ENCODE measurements at places on chromosomes 11 and 22. TPM values are rescaled to one million over a fixed set of nuclear protein-coding genes. Genes with fewer than 3 reads are reported as not detected.

DNA sequence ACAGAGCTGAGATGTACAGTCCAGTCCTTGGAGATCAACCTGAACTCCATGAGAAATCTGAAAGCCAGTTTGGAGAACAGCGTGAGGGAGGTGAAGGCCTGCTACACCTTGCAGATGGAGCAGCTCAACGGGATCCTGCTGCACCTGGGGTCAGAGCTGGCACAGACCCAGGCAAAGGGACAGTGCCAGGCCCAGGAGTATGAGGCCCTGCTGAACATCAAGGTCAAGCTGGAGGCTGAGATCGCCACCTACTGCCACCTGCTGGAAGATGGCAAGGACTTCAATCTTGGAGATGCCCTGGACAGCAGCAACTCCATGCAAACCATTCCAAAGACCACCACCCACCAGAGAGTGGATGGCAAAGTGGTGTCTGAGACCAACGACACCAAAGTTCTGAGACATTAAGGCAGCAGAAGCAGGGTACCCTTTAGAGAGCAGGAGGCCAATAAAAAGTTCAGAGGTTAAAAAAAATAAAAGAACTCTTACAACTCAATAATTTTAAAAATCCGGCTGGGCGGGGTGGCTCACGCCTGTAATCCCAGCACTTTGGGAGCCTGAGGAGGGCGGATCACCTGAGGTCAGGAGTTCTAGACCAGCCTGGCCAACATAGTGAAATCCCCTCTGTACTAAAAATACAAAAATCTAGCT is 69.9 kb upstream of the RTL6 start:
- peak; percentile 70 for DNase-seq

DNA sequence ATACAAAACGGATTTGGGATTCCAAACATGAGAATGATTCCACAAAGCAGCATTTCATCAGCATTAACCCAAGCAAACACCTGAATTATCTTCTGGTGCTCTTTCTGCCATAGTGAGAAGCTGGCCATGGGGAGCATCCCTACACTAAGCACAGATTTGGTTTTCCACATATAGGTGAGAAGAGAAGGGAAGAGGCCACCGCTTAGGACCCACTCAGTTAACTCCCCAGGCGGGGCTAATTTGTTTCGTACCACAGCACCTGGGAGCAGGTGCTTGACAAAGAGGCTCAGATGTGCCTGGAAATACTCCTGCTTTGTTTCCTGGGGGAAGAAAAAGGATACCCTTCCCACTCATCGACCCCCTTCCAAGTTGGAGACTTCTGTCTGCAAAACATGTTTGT is 64.2 kb downstream of the RAB30 start:
- DNase-seq, result no peak

DNA sequence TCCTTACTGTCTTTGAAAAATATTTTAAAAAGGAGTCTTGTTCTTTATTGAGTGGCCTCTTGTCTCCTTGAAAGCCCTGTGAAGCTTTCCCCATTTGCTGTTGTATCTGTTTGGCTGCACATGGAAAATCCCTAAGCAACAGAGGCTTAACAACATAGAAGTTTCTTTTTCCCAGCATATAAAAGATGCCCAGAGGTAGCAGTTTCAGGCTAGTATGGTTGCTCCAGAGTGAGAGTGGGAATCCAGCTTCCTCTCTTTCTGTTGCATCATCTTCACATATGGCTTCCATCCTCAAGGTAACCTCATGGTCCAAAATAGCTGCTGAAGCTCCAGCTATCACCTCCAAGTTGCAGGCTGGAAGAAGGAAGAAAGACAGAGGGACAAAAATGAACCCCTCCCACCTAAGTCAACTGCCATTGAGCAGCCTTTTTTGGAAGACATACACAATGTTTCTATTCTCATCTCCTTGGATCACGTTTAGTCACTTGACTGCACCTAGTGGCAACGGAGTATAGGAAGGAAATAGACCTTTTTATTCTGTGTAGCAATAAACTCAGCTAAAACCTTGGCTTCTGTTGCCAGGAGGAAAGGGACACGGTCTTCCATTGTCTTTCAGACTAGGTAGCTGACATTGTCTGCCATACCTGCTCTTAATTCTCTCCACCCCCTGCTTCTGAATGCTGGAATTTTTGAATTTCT is 5.3 kb downstream of the CSF2RB start:
- DNase-seq, result no peak

The UBASH3B gene
- total RNA-seq, result 8.9 TPM

- DNase-seq, result no peak
Observed at GRCh38 chr11:16997624-16998023, 16.6 kb downstream of the PLEKHA7 start.

The OR8D4 gene
- total RNA-seq, result not detected

GRCh38 chr22:24181088-24181995 is at the start of gene SUSD2:
SUSD2 (plus strand) TSS chr22:24181487; CDS start chr22:24181520, 33 bp downstream.
- no peak for DNase-seq
